ENCODE measurements at places on chromosomes 12 and 14.

DNA sequence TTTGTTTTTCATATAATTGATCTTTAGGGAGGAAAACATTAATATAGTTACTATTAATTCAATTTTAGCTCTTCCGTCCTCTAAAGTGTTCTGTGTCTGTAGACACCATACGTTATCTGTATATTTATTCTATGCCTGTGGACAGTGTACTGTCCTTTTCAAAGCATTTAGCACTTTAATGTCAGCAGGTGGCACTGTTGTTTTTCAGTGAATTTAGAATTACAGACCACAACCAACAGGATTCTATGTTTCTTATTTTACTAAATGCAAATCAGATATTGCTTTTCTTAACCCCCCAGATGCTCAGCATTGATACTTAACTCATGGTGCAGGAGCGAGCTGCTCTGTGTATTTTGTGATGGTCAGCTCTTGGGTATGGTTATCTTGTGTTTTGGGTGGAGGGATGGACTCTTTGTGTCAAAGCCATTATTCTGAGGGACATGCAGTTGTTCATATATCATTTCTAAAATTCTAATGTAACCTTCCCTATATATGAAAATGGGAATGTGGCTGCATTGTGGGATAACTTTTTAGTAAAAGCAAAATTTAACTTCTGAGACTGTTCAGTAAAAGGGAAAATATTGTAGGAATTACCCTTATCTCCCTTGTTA is 65.2 kb downstream of the PAPOLA start:
- DNase-seq = no peak

DNA sequence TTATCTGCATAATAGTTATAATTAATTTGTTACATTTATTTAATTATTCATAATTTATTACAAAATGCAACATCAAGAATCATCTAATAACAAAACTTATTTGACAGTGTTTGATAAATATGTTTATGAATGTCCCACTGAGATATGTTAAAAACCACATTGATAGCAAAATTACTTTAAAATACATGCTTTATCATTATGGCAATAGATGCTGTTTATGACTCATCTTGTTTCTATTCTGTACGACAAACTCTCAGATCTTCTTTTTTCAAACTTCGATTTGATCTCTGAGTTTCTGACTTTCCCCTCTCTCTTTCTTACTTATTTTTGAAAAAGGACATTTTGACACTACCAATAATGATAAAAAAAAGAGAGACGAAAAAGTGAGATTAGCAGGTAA is 56.8 kb upstream of the LRRK2 start:
- DNase-seq = no peak

- peak; percentile 71 for DNase-seq
Observed at GRCh38 chr12:56189099-56189917, at the start of gene SMARCC2. SMARCC2 (minus strand) TSS chr12:56189483; CDS start chr12:56189461, 22 bp downstream.

DNA sequence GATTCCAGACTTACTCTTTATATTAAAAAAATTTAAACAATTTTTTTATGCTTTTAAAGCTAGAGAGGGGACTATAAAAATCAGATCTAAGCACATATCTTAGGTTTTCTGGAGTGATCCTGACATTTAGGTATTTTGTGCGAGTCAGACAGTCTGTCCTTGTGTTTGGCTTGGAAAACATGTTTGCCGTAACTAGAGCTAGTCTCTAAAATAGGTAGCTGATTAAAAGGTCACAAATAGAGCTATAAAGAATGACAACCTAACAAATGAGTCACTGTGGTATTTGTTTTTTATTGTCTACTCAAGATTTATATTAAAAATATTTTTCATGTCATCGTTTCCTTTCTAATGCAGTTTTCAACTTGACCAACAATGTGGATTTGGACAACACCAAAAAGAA is 73.4 kb downstream of the MNAT1 start:
- no peak for DNase-seq

DNA sequence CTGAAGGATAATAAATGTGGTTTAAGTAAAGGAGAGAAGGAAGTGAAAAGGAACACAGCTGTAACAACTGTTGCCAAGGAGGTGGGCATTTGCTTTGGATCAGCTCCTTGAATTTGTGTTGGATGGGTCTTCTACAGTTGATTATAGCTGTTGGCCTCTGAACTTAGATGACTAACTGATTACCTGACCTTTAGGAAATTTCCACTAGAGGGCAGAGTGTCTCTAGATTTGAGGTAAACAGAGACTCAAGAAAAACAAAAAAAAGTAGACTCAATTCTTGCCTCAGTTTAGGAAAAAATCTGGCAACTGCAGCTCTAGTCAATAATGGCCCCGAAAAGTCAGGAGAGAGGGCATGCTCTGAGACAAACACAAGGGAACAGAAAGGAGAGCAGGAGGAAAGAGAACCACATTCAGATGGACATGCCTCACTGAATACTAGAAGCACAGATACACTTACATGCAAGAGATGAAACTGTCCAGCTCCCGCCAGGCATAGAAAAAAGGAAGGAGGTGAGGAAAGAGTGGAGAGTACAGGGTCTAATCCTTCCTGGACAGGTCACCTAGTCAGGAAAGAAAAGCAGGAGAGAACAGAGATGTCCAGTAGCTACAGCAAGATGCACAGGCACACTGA is 20.6 kb downstream of the COX14 start:
- no peak for DNase-seq

GRCh38 chr12:68809190-68810026 is 1.4 kb downstream of the MDM2 start:
- DNase-seq = no peak

- DNase-seq = no peak
Observed at GRCh38 chr12:114888928-114889584, 205.1 kb upstream of the TBX3 start.

GRCh38 chr12:117145597-117146154 is 44.6 kb downstream of the FBXO21 start:
- no peak for DNase-seq

DNA sequence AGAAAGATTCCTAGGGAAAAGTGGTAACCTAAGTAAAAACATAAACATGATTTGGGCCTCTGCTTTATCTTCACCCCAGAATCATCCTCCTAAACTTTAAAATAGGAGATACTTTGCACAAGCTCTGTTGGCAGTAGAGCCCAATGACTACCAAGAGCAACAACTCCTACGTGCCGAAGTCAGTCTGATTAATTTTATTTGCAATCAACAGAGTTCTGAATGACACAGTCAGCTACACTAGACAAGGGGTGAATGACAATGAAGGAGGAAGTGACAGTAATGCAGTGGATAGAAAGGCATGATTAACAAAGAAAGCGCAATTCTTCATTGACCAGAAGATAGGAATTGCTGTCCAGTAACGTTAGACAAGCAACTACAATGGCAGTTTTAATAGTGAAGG is 957.9 kb upstream of the USP15 start:
- no peak for DNase-seq

DNA sequence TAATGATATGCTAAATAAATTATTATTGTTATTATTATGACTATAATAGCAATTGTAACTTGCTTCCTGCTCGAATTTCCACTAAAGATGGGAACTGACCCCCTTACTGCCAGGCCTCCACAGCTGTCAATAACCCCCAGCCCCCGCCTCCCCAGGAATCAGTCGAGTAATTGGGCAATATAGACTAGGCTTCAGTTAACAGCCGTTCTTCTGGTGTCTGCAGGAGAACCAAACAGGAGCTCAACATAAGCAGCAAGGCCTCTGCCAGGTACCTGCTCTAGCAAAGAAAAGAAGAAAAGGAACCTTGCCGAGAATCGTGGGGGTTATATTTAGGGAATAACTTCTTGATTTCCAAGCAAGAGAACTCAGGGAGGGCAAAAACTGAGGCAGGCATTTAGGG is 21.8 kb downstream of the HOXC4 start:
- no peak for DNase-seq

DNA sequence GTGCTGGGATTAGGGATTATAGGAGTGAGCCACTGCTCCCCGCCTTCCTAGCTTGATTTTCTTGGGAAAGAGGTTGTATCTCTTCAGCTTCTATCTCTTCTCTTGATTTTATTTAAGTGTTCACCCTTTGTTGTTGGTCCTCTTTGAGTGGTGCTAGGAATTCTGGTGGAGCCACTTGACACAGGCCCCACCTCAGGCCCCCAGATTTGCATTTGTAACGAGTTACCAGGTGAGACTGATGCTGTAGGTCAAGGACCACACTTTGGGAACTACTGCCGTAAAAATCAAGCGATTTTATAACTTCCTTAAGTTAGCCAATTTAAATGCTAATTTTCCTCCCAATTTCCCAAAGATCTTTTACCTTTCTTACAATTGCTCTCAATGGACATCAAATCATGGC is 26.3 kb downstream of the SRGAP1 start:
- DNase-seq = no peak

DNA sequence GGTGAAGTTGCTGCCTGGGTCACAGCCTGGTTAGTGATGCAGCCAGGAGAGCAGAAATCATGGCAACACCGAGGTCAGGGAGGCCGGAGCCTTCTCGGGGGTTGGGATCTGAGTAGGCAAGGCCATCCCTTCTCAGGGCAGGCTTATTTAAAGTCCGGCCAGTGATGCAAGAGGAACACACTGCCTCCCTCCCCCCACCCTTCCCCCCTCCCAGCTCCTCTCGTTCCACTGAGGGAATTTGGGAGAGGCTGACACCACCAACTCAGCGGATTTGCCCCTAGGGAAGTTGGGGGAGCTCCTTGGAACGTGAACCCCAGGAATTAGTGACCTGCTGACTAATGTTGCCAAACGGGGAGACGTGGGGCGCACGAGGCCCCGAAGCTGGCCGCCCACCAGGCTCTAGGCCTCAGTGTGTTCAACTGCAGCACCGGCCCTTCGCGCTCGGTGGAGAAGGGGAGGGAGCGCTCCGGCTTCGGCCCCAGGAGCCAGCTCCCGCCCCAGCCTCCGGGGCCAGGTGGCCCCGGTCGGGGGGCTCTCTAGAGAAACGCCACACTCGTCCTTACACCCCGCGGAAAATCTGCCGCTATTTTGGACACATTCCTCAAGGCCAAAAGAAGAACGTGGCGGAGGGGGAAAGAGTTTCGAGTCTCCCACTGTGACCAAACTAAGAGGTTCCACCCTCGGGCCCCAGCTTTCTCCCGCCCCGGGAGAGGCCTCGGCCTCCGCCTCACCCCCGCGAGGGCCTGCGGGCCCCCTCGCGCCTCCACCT is 1.6 kb downstream of the CTDSP2 start:
- no peak for DNase-seq

- no peak for DNase-seq
Observed at GRCh38 chr12:41681898-41682297, 462.8 kb downstream of the GXYLT1 start.

DNA sequence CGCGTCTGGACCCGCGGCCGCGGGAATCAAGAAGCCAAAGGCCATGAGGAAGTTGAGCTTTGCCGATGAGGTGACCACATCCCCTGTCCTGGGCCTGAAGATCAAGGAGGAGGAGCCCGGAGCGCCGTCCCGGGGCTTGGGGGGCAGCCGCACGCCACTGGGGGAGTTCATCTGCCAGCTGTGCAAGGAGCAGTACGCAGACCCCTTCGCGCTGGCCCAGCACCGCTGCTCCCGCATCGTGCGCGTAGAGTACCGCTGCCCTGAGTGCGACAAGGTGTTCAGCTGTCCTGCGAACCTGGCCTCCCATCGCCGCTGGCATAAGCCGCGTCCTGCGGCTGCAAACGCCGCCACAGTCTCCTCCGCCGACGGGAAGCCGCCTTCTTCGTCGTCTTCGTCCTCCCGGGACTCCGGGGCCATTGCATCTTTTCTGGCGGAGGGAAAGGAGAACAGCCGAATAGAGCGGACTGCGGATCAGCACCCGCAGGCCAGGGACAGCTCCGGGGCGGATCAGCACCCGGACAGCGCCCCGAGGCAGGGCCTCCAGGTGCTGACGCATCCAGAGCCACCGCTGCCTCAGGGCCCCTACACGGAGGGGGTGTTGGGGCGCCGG is 1.0 kb downstream of the INSM2 start:
- peak; percentile 17 for DNase-seq

DNA sequence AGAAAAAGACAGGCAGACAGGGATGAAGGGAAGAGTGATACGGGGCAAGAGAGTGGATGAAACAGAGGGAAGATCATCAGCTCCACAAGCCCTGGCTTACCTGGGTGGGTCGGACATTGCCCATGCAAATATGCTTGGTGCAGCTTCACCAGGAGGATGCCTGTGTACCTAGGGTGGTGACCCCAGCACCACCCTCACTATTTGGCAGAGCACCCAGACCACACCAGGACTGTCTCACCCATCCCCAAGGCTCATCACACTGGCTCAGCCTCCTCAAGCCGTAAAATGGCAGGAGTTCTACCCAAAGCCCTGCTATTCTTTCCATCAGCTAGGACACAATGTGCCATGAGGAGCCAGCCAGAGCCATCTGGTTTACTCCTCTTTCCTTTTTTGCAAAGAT is 3.0 kb downstream of the GALNT8 start:
- no peak for DNase-seq

DNA sequence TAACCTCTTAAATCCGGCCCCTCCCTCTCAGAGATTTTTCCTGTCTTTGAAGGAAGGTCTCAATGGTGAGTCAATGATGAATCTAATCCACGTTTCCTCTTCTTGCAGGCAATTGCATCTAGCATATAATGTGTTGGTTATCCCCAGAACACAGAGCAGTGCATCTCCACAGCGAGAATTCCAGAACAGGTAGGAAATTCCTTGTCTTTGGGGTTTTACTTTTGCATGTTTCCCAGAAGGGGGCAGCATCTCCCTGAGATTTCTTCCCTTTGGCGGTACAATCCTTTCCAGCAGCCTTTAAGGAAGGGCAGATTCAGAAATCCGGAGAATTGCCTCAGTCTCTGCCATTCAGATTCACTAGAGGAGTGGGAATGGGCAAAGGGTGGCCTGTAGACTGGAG is 128.0 kb downstream of the KCNA5 start:
- no peak for DNase-seq

- DNase-seq = no peak
Observed at GRCh38 chr14:101004176-101004575, 100.7 kb upstream of the RTL1 start.

DNA sequence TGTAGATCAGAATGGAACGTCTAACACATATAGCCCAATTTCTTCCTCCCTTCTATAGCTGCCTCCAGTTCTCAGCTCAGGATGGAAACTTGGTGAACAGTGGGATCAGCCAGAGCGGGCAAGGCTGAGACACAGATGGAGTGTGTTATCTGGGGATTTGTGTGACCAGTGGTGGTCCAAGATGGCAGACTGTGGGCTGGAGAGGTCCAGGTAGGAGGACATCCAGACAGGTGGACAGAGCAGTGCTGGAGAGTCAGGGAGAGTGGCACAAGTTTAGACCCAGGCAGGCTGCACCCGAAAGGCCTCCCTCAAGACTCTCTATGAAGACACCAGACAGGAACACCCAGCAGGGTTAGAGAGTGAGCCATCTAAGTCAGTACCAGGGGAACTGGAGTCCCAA is 116.1 kb upstream of the CPSF6 start:
- DNase-seq = no peak

DNA sequence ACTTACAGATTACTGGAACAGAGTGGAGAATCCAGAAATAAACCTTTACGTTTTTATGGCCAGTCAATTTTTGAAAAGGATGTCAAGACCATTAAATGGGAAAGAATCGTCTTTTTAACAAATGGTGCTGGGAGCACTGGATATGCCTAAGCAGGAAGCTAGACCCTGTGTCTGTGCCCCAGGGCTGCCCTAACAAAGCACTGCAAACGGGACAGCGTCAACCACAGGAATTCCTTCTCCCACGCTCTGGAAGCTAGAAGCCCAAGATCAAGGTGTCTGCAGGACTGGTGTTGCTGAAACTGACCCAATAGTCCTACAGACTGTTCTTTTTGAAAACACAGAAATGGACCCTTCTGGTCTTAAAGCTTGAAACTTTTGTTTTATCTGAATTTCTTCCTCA is 9.3 kb upstream of the TMEM121 start:
- no peak for DNase-seq

- DNase-seq = no peak
Observed at GRCh38 chr12:80099259-80099658, at the start of gene OTOGL. OTOGL (plus strand) TSS chr12:80099537; CDS start chr12:80209432, 109,895 bp downstream.
